ENCODE measurements at places on chromosomes 16 and 17. TPM values are rescaled to one million over a fixed set of nuclear protein-coding genes. Genes with fewer than 3 reads are reported as not detected.

Gene RAI1
- 8.8 TPM for total RNA-seq

Gene PDILT
- not detected for total RNA-seq

Gene TMC6
- 35.1 TPM for total RNA-seq

Gene TBC1D3
- not detected for total RNA-seq

Gene AOC2
- total RNA-seq = 0.46 TPM

Gene YPEL2
- total RNA-seq = 85.0 TPM

Gene CCDC154
- total RNA-seq = under 0.01 TPM

Gene ARHGDIG
- total RNA-seq = 0.61 TPM

Gene ERI2
- 16.9 TPM for total RNA-seq

Gene RMI2
- 10.1 TPM for total RNA-seq

Gene TBC1D3E
- total RNA-seq = not detected

Gene HS3ST2
- total RNA-seq = not detected

Gene DNASE1L2
- total RNA-seq = 0.97 TPM

Gene TTYH2
- 1.2 TPM for total RNA-seq

Gene VAT1L
- total RNA-seq = 3.6 TPM

Gene GAS7
- total RNA-seq = 0.32 TPM

Gene KCNH6
- total RNA-seq = under 0.01 TPM

Gene TBC1D26
- total RNA-seq = not detected

Gene TEPSIN
- total RNA-seq = 14.0 TPM

Gene ZP2
- not detected for total RNA-seq

Gene PLEKHG4
- 41.0 TPM for total RNA-seq

Gene PMFBP1
- total RNA-seq = not detected

Gene DPEP1
- not detected for total RNA-seq

Gene SERPINF2
- total RNA-seq = not detected

Gene EPN3
- 0.15 TPM for total RNA-seq

Gene CD300LB
- total RNA-seq = not detected

Gene ABI3
- total RNA-seq = 24.0 TPM

Gene BIRC5
- total RNA-seq = 64.4 TPM

Gene PIGQ
- total RNA-seq = 24.2 TPM

Gene FSCN2
- total RNA-seq = not detected

Gene OR1F1
- not detected for total RNA-seq

Gene LAT
- total RNA-seq = 0.15 TPM

Gene NT5C3B
- total RNA-seq = 85.4 TPM

Gene HSD17B2
- total RNA-seq = 1.9 TPM

Gene KRT39
- not detected for total RNA-seq

Gene SLC52A1
- under 0.01 TPM for total RNA-seq

Gene WSCD1
- 63.7 TPM for total RNA-seq
